NCI-H2081 treated with DMSO at 0.1 percent for 48 hours (cell line): ENCODE measurements at places on chromosomes 4 and X.
A peak's percentile ranks its signal among the peaks of the same experiment; 100 is the strongest.

DNA sequence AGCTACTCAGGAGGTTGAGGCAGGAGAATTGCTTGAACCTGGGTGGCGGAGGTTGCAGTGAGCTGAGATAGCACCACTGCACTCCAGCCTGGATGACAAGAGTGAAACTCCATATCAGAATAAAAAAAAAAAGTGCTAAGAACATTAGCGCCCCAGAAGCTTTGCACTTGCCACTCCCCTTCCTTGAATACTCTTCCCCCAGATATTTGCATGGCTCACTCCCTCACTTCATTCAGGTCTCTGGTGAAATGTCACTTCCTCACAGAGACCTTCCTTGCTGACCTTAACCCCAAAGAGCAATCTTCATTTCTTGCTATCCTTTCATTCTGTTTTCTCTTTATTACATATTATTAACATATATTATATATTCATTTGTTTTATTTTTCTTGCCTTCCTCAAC lies 11.3 kb downstream of the CACNA1F start:
- DNase-seq = no peak

- peak; percentile 8 for DNase-seq
Measured at GRCh38 chr4:114386637-114387233, 211.9 kb upstream of the UGT8 start.

DNA sequence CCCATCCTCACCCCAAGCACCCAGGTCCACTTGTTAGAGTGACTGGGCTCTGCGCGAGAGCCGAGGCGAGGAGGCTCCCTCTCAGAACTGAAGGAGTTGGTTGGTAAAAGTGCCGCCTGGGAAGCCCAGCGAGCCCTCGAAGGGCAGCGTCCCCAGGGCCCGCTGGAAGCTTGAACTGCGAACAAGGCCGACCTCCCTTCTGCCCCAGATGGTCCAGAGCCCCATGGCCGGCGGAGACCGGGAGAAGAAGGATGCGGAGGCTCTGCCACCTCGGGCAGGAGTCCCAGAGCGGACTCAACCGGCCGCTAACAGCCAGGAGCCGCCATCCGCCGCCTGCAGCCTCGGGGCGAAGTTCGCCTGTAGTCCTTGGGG lies 116.3 kb upstream of the TEX13C start:
- no peak for DNase-seq

- DNase-seq = no peak
Measured at GRCh38 chr4:68569466-68570121, 6.5 kb downstream of the UGT2B17 start.

GRCh38 chrX:19174401-19175025 lies 52.2 kb upstream of the ADGRG2 start:
- no peak for DNase-seq

DNA sequence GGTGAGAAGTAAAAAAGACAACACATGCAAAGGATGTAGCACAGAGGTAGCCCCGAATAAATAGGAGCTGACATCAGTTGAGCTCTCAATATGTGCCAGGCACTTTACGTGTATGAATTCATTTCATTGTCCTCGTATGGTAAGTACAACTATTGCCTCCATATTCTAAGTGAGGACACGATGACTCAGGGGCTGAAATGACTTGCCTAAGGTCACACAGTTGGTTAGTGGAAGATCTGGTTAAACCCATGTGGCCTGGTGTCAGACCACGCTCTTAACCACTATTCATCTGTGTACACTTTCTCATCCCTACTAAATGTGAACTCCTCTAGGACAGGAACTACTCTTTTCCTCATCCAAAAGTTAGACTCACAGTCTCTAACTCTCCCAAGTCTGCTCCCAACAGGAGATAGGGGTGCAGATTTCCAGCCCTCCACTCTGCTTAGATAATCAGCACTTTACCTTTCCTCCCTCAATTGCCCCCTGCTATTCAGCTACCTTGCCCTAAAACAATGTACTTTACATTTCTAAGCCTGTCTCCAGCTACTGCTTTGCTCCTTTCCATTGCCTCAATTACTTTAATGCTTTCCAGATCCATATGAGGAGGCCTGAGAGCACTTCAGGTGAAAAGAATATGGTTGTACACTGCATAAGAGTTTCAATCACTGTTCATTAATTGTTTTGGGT lies 58.8 kb upstream of the LHFPL1 start:
- no peak for DNase-seq

GRCh38 chrX:71128915-71129765 lies 10.7 kb downstream of the MED12 start:
- no peak for DNase-seq

GRCh38 chr4:77248805-77249204 lies 91.8 kb downstream of the CCNG2 start:
- DNase-seq = no peak

DNA sequence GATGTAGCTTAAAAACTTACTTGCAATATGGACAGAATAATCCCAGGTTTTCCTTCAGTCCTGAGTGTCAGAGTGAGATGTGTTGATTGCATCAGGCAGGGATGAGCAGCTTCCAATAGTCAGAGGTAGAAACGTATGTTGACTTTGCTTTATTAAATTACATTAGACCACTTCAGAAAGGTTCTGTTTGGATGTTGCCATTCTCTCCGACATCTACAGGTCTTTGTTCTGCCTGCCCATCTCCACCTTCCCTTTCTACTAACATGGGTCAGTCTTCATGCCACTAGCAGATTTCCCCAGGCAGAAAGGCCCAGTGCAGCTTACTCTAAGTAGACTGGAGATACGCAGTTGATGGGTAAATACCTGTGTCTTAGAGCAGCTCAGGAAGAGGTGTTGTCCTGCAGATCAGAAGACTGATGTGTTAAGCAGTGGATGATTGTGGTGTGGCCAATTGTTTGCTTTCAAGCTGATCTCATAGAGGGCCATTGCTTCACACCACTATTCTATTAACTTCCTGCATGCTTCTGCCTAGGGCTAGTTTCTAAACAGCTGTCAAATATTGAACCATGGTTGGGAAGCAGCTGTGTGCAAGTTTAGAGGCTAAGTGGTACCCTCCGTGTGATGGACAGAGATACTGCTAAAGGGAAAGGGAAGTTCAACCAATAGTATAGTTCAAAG lies 1.8 kb downstream of the FRMPD4 start:
- DNase-seq = no peak

- no peak for DNase-seq
Measured at GRCh38 chrX:56802921-56803849, 74.1 kb downstream of the NBDY start.

- no peak for DNase-seq
Measured at GRCh38 chrX:15751155-15751819, 13.2 kb downstream of the CA5B start.

- no peak for DNase-seq
Measured at GRCh38 chr4:174517502-174518445, 4.5 kb downstream of the HPGD start.

- DNase-seq = no peak
Measured at GRCh38 chr4:177109769-177110168, 199.9 kb upstream of the NEIL3 start.

DNA sequence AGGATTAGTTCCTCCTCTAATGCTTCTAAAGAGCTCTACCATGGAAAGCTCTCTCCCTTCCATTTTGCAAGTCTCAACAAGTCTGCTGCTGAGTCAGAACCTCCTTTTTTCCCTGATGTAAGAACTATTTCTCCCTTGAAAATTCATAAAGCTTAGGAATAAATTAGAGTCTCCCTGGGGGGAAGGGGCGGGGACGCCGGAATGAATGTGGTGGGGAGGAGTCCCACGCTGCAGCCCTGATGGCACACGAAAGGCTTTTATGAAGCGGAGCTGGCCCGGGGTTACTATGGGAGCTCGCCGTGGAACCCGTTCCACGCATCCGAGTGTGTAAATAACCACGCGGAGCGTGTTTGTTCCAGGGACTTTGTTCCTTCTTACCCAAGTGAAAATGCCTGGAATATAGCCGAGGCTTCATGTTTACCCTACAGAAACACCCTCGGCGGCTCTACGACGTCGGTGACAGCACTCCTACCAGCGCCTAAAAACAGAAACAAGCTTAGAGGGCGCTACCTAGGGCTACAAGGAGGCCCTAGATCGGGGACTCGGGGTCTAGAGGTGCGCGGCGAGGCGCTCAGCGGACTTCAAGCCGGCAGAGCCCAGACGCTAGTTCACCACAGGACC lies 923 bp upstream of the CPEB2 start:
- DNase-seq = peak; percentile 36

DNA sequence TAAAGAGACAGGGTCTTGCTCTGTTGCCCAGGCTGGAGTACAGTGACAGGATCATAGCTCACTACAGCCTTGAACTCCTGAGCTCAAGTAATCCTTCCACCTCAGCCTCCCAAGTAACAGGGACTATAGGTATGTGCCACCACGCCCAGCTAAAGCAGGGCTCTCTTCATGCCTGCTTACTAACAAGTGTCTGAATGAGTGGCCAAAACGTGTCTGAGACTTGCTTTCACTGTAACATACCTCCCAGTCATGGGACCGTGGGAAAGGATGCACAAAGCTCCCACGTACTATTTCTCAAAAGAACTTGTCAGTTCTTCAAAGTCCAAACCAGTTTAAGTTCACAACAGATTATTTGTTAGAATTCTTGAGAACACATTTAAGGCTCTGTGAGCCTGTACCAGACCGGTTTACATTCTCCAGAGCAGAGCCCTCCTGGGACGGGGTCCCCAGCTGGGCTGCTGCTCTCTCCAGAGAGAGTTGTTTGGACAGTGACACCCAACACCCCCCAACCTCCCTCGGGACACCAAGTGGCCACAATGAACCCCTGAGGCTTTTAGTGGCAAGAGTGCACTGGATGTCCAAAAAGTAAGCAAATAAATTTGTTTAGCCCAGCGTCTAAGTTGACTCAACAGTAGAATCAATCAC lies 24.1 kb downstream of the SH3KBP1 start:
- no peak for DNase-seq

DNA sequence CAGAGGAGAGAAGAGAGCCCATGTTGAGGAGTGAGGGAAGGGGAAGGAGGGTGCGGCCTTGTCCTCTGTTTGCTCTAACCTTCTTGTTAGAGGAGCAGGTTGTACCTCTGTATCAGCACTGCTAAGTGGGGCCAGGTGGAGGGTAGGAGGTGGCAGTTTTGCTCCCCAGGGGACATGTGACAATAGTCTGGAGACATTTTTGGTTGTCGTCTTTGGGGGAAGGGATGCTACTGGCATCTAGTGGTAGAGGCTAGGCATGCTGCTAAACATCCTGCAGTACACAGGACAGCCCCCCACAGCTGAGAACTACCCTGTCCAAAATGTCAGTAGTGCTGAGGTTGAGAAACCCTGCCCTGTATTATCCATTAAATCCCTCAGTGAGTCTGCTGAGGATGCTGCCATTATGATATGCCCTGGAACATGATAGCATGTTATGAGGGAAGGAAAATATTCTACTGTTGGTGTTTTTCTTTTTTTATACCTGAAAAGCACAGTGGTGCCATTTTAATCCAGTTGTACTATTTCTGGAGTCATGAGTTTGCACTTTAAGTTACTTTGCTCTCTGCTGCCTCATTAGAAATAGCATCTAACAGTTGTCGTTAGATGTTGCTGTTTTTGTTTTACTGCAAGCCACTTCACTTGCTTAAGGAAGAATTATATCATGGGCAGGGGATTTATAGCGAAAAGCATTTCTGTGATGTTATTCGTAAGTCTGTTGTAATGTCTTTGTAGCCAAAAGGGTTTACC lies 90.6 kb downstream of the LRP2BP start:
- DNase-seq = peak; percentile 0

- no peak for DNase-seq
Measured at GRCh38 chrX:261919-262352, 19.2 kb upstream of the PLCXD1 start.

DNA sequence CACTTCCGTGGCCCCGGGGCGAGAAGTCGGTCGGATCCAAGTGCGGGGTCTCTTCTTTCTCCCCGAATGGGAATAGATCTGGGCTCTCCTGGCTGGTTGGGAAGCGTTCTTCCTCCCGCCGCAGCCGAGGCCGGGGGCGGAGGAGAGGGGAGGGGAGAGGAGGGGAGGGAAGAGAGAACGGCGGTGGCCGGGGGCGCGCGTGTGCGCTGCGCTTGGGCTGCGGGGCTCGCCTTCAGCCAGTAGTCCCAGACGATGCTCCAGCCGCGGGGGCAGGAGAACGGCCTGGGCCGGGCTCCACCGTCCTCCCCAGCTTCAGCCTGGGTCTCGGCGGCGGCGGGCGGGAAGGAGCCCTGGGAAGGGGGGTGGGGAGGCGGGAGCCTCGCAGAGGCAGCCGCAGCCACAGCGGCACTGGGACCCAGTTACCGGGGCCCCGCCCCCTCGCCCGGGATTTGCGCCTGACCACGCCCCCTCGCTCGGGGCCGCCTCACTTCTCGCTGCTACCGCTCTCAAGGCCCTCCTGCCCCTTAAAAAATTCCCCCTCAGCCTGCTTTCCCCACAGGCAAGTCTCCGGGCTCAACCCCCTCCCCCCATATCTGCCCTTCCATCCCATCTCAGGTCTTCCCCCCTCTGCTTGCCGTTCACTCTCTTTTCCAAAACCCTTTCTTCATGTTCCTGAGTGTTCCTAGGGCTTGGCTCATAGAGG lies at the start of gene FGD1:
Gene FGD1 (minus strand): TSS at position 421 of the 703 bp plus-strand sequence. CDS start 802 bp downstream, outside the sequence.
- no peak for DNase-seq

GRCh38 chrX:41441934-41442823 lies 5.0 kb upstream of the NYX start:
- DNase-seq = no peak

DNA sequence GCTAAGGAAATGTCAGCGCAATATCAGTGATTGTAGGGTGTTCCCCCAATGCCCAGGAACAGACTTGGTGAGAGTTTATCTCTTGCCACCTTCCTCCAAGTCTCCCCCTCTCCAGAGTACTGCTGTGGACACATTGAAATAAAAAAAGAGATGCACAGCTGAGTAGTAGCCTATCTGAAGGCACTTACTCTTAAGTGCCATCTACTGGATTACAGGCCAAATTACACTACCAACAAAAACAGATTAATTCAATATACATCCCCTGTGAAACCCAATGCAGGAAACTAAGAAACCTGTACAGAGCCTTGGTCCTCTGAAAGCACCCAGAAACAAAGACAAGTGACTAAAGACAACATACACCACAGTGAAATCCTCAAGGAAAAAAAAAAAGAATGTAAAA lies 460.3 kb downstream of the ZIC3 start:
- DNase-seq = no peak

- DNase-seq = no peak
Measured at GRCh38 chr4:84167564-84167963, 331.5 kb downstream of the NKX6-1 start.

GRCh38 chr4:87865960-87866598 lies 33.3 kb downstream of the MEPE start:
- DNase-seq = no peak

- no peak for DNase-seq
Measured at GRCh38 chr4:38102957-38103588, 142.9 kb downstream of the PTTG2 start.

GRCh38 chrX:132022198-132022966 lies 720 bp upstream of the STK26 start:
- no peak for DNase-seq

DNA sequence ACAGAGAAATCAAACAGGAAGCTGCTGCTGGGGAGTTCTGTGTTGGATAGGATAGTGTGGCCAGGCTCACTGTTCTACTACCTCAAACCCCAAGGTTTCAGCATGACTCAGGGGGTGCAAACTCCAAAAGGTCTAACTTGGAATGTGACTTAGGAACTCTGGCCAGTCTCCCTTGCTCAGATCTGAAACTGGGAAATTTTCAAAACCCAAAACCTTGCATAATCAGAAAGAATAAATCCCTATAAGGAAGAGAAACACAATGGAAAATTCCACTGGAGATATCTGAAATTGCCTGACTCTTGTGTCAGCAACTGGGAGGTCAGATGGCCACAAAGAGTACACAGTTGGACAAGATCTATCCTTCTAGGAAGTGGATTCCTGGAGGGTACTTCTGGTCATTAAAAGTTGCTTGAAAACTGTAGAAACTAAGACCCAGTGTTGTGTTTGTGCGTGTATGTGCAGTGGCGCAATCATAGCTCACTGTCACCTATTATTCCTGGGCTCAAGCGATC lies 58.0 kb downstream of the PPEF2 start:
- DNase-seq = no peak
